ENCODE measurements at places on chromosomes 12 and 14. TPM values are rescaled to one million over a fixed set of nuclear protein-coding genes. Genes with fewer than 3 reads are reported as not detected.

The FAR2 gene
- 3.4 TPM for polyA plus RNA-seq

DNA sequence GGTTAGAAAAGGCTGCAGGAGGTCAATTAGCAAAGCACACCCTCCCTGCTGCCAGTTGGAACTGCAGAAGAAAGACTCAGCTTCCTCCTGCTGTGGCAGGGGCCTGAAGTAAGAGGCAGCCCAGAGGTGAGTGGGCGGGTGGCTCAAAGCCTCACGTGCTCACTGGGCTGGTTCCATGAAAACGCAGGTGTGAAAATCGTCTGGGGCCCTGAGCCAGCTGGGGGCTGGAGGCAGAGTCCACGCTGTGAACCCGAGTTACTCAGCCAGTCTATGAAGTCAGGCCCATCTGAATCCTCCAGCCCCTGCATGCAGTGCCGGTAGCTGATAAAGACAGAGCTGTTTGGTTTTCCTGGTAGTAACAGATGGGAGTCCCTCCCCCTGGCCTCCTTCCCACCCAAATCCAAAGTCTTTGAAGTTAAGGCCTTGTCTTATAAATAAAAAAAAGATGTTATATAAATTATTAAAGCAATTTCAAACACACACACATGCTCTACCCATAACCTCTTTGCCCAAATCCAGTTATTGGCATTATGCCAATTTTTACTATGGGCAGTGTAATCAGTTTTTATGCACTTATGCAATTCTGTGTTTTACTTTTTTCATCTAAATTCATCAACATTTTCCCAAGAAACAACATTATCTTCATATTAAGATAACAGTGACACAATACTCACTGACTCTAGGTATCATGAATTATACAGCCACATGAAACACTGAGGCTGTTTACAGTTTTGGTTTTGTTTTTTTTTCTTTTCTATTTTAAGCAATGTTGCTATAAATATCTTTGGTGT lies 57.9 kb upstream of the PNMA1 start:
- no peak for DNase-seq

- DNase-seq: no peak
Measured at GRCh38 chr12:125259178-125259867, 194.1 kb downstream of the AACS start.

- DNase-seq: no peak
Measured at GRCh38 chr12:88662961-88663360, 82.7 kb upstream of the KITLG start.

The RPS6KA5 gene
- 1.1 TPM for polyA plus RNA-seq

DNA sequence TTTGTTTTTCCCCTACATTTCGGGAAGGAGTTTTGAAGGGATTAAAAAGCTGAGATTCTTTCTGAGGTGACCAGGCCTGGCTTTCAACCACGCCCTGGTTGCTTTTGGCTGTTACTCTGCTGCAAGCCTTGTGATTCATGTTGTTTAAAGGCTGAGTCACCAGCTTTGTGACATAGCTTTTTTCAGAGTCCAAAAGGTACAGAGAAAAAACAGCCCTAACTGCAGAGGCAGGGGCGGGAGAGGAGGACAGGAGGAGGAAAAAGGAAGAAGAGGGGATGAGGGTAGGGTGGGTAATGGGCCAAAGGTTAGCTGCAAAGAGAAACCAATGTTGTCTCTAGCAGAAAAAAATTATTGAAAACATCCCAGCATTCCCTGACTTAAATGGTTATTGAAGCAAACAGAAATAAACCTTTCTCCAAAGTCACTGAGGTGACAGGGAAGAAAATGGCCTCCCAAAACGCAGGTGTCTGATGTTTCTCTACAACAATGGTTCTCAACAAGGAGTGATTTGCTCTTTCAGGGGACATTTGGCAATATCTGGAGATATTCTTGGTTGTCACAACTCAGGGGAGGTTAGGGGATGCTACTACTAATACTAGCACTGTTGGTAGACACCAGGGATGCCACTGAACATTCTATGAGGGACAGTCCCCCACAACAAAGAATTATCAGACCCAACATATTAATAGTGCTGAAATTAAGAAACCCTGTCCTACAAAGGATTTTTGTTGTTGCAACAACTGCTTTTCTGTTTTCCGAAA lies 2.1 kb upstream of the UBC start:
- DNase-seq: no peak

GRCh38 chr12:56933826-56934625 lies at the start of gene SDR9C7:
Gene SDR9C7 (minus strand): TSS chr12:56934408. CDS start chr12:56934261, 147 bp downstream.
- DNase-seq: no peak

The HOXC12 gene
- not detected for polyA plus RNA-seq
